CD8-positive, alpha-beta memory T cell (primary cell): ENCODE measurements at places on chromosomes 1 and 21. TPM values are rescaled to one million over a fixed set of nuclear protein-coding genes. Genes with fewer than 3 reads are reported as not detected.

DNA sequence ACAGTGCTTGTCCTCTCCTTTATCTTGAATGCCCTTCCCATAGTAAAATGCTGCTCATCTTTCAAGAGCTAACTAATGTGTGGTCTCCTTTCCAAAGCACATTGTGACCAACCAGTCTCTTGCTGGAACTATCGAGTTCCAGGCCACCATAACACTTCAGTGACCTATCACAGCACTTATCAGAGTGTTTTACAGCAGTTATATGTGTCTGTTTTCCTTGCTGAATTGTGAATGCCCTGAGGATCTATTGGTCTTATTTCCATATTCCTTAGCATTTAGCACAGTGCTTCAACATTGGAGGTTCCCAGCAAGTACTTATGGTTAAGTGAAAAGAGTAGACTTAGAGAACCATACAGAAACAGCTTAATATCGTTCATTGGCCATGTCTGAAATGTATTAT lies 264.3 kb downstream of the DYRK1A start:
- no peak for DNase-seq

DSTYK gene
- total RNA-seq = 13.4 TPM

- DNase-seq = no peak
These were observed 156.2 kb upstream of the CTTNBP2NL start for GRCh38 chr1:112239683-112240330.

DNA sequence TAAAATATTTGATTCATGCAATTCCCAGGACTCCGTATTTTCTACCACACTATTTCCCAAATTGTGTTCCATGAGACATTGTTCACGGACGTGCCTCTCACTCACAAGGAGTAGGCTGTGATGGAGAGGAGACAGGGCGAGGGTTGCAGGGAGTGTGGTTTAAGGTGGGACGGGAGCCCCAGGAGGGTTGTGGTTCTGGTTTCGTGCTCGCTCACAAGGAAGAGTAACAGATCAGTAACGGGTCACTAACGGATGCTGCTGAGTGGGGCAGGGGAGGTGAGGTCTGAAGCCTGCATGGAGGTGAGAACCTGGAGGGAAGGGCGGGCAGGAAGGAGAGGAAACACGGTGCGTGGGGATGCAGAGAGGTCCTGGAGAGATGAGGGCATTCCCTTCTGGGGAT lies 28.8 kb downstream of the TFF3 start:
- DNase-seq = no peak

GRCh38 chr21:31343680-31344480 lies at the start of gene TIAM1:
TSS of gene TIAM1 (minus strand) at chr21:31344261. CDS start at chr21:31266972, 77,289 bp downstream.
- DNase-seq = no peak

- DNase-seq = no peak
These were observed 10.9 kb upstream of the SAMD11 start for GRCh38 chr1:912740-913301.

DNA sequence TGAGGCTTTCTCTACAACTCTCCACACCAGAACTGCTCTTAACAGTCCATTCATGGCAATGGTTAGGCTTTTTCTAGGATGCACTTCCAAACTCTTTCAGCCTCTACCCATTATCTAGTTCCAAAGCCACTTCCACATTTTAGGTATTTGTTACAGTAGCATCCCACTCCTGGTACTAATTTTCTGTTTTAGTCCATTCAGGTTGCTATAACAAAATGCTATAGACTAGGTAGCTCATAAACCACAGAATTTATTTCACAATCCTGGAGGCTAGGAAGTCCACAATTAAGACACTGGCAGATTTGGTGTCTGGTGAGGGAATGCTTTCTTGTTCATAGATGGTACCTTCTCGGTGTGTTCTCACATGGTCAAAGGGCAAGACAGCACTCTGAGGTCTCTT lies 17.3 kb upstream of the EPS8L3 start:
- DNase-seq = no peak

DNA sequence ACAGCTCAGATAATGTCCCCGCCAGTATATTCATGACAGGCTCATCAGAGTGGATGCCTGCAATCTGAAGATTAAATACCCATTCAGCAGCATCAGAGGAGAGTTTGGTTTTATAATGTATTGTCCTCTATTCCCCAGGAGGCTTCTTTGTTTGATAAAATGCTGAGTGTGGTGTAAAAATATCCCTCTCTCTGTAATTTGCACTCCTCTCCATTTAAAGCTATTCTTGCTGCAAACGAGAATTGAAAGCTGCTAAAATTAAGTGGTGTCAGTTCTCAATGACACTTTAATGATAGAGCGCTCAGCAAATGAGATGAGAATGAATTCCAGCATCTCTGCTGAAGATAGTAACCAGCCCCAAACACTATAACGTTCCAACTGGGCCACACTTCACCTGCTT lies 205.7 kb upstream of the RRP15 start:
- no peak for DNase-seq

LRRC39 gene
- 0.53 TPM for total RNA-seq

- DNase-seq = no peak
These were observed 9.1 kb downstream of the LAMC1 start for GRCh38 chr1:183032122-183032921.

EFHD2 gene
- total RNA-seq = 64.7 TPM

- DNase-seq = no peak
These were observed 29.1 kb upstream of the C21orf91 start for GRCh38 chr21:17848228-17848627.

- no peak for DNase-seq
These were observed 23.0 kb downstream of the OPTC start for GRCh38 chr1:203516906-203517305.

- no peak for DNase-seq
These were observed 7.7 kb downstream of the SELENON start for GRCh38 chr1:25807480-25808390.

DNA sequence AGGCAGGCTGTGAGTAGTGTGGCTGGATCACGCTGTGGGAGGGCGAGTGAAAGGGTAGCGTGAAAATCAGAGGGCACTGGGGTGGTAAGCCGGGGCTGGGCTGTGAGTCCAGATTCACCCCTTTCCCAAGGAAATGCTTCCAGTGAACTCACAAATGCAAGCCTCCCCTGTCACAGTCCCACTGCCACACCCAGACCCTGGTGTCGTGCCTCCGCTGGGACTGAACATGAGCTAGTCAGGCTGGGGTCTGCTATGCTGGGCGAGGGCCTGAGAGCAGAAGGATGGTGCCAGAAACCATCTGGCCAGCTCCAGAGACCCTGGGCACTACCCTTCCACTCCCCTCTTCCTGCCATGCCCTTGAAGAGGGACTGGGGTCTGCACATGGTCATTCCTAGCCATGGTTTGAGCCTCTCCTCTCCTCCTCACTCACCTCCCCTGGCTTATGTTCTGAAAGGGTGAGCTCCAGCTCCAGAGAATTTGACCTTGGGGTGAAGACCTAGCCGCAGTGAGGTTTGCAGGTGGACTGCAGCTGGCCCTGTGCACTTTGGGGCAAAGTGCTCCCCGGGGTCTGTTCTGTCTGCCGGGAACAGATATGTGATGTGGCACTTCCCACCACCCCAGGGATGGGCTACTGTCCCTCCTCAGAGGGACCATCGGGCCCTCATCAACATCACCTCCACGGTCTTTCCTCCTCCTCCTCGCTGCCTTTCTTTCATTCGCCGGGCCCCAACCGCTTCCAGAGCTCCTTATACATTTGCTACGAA lies 365.6 kb downstream of the RPS6KC1 start:
- no peak for DNase-seq

GRCh38 chr1:211698161-211699026 lies 23.0 kb upstream of the NEK2 start:
- peak; percentile 72 for DNase-seq

DNA sequence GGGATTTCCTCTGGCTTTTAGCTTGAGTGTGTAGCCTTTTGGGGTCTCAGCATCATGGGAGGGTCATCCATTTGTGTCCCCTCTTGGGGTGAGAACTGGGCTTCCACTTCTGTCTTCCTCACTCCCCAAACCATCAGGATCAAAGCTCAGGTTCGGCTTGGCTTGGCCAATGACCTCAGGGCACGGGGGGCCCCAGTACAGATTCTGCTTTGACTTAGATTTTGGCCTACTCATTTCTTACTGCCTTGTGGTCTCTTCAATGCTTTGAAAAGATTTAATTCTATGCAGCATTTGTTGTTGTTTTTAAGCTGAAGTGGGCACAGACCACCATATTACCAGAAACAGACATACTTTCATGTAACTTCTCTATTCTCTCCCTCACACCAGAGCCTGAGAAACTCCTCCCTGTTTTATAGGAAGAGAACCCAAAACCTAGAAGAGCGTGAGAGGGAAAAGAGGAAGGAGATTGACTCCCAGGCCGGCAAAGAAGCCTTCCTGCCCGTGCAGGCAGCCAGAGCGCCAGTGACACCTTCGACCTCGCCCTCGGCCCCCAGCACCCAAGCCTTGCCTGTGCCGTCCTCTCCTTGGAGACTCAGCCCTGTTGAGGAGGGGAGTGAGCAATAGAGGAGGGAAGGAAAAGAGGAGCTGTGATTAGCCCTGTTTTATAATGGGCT lies 1.9 kb upstream of the S100A3 start:
- DNase-seq = no peak

- no peak for DNase-seq
These were observed 470 bp downstream of the TNR start for GRCh38 chr1:175742790-175743459.

DNA sequence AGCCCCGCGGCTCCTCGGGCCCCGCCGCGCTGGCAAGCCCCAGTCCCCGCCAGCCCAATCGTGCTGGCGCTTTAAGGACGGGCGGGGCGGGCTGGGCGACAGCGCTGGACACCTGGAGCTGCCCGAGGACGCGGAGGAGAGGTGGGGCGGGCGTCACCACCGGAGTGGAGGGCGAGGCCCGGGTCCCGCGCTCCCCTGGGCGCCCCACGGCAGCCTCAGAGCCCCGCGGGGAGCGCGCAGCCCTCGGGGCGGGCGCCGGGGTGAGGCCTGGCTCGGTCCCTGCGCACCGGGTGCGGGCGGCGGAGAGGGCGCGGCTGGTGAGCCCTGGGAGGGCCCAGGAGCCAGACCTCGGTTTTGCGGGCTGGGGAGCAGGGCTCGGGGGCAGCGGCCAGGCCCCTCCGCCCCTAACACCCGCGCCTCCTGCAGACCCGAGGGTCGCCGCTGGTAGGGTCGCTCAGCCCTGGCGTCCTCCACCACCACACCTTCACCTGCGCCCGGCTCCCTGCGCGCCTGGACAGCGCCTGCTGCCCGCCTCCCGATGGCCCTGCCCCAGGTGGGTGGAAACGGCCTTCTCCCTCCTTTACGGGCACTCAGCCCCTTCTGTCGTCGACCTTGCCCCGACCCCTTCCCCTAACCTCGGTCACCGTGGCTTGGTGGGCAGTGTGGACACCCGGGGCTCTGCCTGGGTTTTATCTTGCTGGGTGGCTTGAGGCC lies at the start of gene TMEM61:
Gene TMEM61 (plus strand): TSS at position 101 of the 714 bp plus-strand sequence. CDS start 438 bp downstream, at position 539.
- DNase-seq = no peak

- no peak for DNase-seq
These were observed 39.9 kb upstream of the AJAP1 start for GRCh38 chr1:4614371-4615137.

INAVA gene
- 0.09 TPM for total RNA-seq

CDK18 gene
- total RNA-seq = 1.6 TPM

GRCh38 chr1:4655674-4656532 lies 1.5 kb downstream of the AJAP1 start:
- DNase-seq = no peak

- DNase-seq = no peak
These were observed 38.2 kb downstream of the TMEM51 start for GRCh38 chr1:15191770-15192169.

DNA sequence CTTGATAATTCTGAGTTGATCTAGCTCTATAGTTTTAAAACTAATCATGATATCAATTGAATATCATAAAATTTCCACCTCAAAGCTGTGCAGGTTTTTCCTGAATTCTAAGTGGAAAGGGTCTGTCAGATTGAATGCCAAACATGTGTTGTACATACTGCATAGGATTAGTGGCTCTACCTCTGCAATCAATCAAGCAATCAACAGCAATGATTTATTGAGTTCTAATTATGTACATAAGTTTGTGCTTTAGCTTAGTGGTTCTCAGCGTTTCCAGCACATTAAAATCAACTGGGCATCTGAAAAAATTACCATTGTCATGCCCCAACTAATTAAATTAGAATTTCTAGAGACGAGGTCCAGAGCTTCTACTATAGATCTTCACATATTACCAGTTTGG lies 251.5 kb downstream of the BACH1 start:
- DNase-seq = no peak

ARV1 gene
- total RNA-seq = 21.2 TPM

C1orf105 gene
- total RNA-seq = not detected

- no peak for DNase-seq
These were observed 258.3 kb downstream of the SRGAP2C start for GRCh38 chr1:121443001-121443540.

GRCh38 chr1:185860859-185861258 lies 126.7 kb downstream of the HMCN1 start:
- DNase-seq = no peak

DNA sequence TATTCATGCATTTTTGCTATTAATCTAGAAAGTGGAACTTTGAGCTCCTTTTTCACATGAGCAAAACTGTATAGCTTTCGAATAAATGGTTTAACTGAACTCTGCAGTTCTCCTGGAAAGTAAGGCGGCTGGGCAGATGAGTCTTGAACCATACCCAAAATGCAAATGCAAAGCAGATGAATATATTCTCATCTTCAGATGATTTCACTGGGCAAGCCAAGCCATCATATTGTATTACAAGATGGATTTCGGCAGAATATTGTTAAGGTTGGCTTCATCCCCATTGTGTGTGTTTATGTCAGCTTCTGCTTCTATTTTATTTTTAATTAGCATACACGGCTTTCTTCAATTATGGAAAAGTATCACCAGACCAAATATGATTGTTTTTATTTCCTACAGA lies 209.6 kb downstream of the GREM2 start:
- no peak for DNase-seq

DNA sequence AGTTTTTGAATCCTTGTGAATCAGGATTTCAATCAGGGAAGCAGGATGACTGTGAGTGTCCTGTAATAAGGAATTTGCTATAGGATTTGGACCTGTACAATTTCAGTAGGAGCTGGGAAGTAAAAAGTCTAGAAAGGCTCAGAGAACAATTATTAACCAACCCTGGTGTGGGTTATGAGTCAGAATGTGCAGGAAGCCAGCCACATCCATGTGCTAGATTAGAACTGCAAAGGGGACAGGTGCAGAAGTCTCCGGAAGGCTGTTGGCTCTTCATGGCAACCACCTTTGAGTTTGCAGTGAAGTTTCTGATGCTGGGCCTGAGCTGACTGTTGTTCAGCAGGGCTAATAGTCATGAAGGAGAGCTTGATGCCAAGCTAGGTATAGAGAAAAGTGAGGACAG lies 70.7 kb downstream of the SPATA46 start:
- DNase-seq = no peak

DNA sequence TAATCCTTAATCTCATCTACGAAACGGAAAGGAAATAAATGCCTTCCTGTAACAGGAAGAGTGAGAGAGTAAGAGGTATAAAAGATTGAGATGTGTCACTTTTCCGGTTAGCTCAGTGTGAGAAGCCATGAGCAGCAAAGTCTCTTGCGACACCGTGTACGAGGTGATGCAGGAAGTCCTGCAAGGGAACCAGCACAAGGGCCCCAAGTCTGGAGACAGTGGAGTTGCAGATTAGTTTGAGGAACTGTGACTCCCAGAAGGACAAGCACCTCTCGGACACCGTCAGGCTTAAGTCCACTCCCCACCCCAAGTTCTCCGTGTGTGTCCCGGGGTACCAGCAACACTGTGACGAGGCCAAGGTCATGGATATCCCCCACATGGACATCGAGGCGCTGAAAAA lies 592.3 kb upstream of the ADGRL2 start:
- no peak for DNase-seq

GRCh38 chr1:151402764-151403163 lies 3.4 kb downstream of the PSMB4 start:
- DNase-seq = no peak
